Kidney capillary endothelial cell (primary cell): ENCODE measurements at places on chromosomes 12 and 14.

GRCh38 chr14:100041271-100041670 lies 24.0 kb upstream of the EVL start:
- DNase-seq = no peak

- no peak for DNase-seq
Measured at GRCh38 chr12:54232790-54233189, 44.0 kb upstream of the SMUG1 start.

GRCh38 chr12:104377514-104377812 lies 73.9 kb downstream of the EID3 start:
- DNase-seq = no peak

DNA sequence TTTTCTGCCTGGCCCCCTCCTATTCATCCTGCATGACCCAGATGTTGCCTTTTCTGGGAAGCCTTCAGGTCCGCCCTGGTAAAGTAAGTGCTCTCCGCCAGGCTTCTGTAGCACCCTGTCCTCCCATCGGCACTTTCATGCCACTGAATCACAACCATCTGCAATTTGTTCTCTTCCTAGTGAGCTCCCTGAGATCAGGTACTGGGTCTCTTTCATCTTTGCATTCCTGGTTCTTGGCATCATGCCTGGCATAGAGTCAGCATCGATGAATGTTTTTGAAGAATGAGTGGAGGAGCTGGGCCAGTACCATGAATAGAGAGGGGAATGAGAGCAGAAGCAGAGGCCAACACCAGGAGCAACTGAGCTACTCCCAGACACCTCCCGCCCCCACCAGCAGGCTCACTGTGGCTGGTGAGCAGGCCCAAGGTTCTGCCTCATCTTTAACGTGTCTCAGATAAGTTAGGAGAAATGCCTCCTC lies 13.1 kb downstream of the ZDHHC22 start:
- DNase-seq = no peak

DNA sequence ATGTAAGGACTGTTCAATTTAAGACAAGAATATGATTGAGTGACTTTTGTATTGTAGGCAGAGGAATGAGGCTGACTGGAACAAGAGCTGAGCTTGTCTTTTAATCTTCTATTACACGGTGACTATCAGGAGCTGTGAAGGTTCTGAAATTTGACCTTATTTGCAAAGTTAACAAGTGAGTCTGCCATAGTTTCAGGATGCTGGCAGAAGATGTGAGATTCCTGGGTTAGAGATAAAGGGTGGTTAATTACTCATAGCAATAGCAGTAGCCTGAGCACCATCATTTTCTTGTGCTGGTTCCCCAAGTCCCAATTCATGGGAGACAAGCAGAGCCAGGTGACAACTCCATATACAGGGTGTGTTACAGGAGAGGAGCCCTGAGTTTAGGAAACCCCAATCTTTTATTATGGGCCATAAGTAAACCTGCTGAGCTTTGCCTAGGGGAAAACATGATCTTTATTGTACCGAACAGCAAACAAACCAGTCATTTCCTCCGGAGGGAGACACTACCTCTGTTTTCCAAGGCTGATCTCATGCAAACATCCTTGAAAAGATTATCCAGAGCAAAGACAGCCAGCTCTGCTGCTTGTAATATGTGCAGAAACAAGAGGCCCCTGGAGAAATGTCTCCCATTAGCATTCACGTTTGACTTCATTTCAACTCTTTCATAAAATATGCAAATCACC lies 51.7 kb upstream of the DDX11 start:
- peak; percentile 63 for DNase-seq

GRCh38 chr12:113252494-113252893 lies 31.2 kb downstream of the TPCN1 start:
- no peak for DNase-seq

GRCh38 chr14:104680056-104680805 lies 9.2 kb upstream of the INF2 start:
- DNase-seq = peak; percentile 77

GRCh38 chr14:54423991-54424390 lies 17.2 kb downstream of the CNIH1 start:
- no peak for DNase-seq

DNA sequence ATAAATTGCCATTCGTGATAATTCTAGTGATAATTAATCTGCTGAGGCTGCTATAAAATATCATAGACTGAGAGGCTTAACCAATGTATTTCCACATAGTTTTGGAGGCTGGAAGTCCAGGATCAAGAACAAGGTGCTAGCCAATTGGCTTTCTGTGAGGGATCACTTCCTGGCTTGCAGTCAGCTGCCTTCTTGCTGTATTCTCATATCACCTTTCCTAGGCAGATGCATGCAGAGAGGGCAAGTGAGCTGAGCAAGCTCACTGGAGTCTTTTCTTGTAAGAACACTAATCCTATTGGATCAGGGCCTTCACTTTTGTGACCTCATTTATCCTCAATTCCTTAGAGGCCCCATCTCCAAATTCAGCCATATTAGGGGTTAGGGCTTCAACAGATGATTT lies 640.7 kb downstream of the DIO2 start:
- DNase-seq = no peak

DNA sequence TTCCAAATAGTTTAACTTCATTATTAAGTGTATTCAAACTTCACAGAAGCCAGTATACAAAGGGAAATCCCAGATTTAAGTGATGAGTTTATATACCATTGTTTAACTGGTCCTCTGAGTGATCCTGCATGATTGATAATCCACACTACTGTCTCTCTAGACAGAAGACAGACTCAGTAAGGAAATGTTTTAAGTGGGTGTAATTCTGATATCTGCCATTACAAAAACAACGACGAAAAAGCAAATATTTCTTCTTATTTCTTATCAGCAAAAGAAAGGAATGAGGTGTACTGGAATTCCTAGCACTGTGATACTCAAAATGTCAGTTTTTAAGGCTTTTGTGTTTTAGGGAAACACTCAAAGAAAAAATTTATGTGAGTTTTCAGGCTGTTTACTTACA lies 127.5 kb downstream of the GPHN start:
- no peak for DNase-seq

DNA sequence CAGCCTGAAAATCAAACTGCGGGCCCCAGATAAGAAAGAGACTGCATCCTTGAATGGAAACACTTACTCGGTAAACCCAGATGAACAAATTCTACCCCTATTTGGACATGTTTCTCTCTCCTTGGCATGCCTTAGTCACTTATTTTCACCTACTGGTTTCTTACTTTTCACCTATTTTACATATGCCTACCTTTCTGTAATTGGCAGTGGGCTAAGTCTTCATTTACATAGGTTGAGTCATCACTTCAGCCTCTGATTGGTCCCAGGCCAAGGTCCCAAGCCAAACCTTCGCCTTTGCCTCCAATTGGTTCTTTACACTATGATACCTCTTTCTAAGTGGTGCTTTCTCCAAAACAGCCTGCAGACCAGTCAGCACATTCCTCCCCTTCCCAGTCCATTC lies 111.3 kb downstream of the DYRK2 start:
- DNase-seq = no peak

GRCh38 chr12:119406308-119406707 lies 71.8 kb downstream of the CCDC60 start:
- no peak for DNase-seq
